ENCODE measurements at places on chromosomes 11 and 22.

DNA sequence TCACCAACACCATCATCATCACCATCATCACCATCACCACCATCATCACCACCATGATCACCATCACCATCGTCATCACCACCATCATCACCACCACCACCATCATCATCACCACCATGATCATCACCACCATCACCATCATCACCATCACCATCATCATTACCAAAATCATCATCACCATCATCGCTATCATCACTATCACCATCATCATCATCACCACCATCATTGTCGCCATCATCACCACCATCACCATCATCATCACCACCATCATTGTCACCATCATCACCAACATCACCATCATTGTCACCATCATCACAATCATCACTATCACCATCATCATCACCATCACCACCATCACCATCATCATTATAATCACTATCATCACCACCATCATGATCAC, 893.5 kb downstream of the TBC1D22A start:
- no peak for DNase-seq

- no peak for DNase-seq
These were observed 26.1 kb downstream of the APOL6 start for GRCh38 chr22:35674335-35674734.

GRCh38 chr11:72647882-72648281, 26.3 kb downstream of the PDE2A start:
- DNase-seq: no peak

DNA sequence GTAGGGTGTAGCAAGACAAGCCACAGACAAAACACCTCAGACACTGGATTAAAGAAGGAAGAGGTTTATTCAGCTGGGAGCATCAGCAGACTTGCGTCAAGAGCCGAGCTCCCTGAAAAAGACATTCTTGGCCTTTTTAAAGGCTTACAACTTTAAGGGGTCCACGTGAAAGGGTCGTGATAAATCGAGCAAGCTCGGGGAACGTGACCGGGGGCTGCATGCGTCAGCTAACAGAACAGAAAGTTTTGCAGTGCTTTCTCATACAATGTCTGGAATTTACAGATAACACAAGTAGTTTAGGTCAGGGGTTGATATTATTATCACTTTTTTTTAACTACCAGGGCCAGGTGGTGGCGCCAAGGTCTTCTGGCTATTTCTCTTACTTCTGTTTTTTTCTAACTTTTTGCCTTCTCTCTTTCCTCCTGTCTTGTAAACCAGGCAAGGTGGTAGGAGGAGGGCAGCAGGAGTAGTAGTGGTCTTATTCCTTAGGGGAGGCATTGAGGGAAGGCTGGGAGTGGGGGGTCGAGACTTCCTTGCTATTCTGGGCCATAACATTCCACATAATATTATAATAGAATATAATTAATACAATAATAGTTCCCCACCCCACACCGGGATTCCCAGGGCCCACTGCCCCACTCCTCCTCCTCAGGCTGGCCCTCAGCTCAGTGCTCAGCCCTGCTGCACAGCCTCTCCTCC, 587 bp upstream of the ALDH3B1 start:
- no peak for DNase-seq

GRCh38 chr11:116901211-116901610, 63.8 kb upstream of the APOA1 start:
- no peak for DNase-seq
